ENCODE measurements at places on chromosomes 7 and 10. TPM values are rescaled to one million over a fixed set of nuclear protein-coding genes. Genes with fewer than 3 reads are reported as not detected.
A peak's percentile ranks its signal among the peaks of the same experiment; 100 is the strongest.

- no peaks in the 10 kb centered on the region for H3K36me3 ChIP-seq
- no peaks in the 10 kb centered on the region for H3K27me3 ChIP-seq
- H3K4me1 ChIP-seq = peaks cover 4% of the 10 kb centered on the region
- peak overlapping the region; percentile 72 for H3K4me3 ChIP-seq
- no peak for DNase-seq
- peak overlapping the region; percentile 1 for H3K27ac ChIP-seq
Observed at GRCh38 chr7:91266689-91267090, 2.5 kb downstream of the FZD1 start.

MYPN gene
- 0.07 TPM for total RNA-seq

HIPK2 gene
- total RNA-seq = 28.4 TPM

DNA sequence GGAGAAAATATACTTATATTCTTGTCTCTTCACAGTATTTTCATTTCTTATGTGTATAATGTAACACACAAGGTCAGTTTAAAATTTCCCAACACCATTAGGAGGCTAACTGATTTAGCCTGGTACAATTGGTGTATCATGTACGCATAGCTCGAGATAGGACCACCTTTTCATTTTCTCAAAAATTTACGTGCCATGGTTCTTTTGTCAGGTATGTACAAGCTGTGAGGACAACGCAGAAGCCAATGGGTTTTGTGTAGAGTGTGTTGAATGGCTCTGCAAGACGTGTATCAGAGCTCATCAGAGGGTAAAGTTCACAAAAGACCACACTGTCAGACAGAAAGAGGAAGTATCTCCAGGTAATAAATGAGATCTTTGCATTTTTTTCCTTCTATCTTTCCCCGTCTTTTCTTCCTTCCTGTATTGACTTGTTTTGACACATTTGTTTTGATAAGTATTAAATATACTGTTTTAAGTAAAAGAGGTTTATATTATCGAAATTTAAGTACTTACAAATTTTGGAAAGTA, 55.0 kb downstream of the TRIM24 start:
- H3K27ac ChIP-seq = no peak overlapping the region
- peaks cover 6% of the 10 kb centered on the region for H3K36me3 ChIP-seq

DNA sequence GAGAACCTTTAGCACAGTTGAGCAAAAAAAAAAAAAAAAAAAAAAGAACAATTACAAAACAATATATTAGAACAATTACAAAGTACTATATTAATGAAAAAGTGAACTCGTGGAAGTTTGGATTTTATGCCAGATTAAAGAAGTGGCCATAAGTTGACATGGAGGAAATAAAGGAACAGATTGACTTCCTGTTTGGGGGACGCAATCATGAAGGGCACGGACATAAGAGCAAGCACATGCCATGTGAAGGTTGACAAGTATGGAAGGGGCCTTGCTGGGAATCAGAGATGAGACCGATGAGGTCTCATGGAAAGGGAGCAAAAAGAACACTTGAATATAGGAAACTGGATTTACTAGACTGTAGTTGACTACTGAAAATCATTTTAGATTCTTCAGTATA, 61.7 kb downstream of the ICA1 start:
- no peaks in the 10 kb centered on the region for H3K27me3 ChIP-seq
- H3K36me3 ChIP-seq = no peaks in the 10 kb centered on the region
- no peaks in the 10 kb centered on the region for H3K4me1 ChIP-seq
- DNase-seq = no peak

GIMAP4 gene
- total RNA-seq = 6.6 TPM

KCP gene
- total RNA-seq = 0.64 TPM

DNA sequence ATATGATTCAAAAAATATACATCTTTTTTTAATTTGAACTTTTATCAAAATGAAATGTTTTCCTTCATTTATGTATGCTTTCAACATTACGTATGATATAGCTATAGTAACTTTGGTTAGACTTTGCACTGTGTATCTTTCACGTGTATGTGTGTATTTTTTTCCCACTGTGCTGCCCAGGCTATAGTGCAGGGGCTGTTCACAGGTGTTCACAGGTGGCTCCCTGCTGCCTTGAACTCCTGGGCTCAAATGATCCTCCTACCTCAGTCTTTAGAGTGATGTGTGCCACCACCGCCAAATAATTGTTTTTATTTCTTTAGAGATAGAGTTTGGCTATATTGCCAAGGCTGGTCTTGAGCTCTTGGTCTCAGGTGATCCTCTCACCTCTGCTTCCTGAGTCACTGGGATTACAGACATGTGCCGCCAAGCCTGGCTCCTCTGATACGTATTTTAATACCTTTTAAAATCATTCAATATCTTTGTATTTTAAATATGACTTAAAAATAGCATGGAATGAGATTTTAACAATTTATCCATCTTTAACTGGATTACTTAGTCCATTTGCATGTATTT, 29.0 kb downstream of the FANK1 start:
- no peaks in the 10 kb centered on the region for H3K36me3 ChIP-seq
- no peak for DNase-seq
- H3K27ac ChIP-seq = no peak overlapping the region
- H3K4me3 ChIP-seq = no peak overlapping the region
- peaks cover 4% of the 10 kb centered on the region for H3K4me1 ChIP-seq

DNA sequence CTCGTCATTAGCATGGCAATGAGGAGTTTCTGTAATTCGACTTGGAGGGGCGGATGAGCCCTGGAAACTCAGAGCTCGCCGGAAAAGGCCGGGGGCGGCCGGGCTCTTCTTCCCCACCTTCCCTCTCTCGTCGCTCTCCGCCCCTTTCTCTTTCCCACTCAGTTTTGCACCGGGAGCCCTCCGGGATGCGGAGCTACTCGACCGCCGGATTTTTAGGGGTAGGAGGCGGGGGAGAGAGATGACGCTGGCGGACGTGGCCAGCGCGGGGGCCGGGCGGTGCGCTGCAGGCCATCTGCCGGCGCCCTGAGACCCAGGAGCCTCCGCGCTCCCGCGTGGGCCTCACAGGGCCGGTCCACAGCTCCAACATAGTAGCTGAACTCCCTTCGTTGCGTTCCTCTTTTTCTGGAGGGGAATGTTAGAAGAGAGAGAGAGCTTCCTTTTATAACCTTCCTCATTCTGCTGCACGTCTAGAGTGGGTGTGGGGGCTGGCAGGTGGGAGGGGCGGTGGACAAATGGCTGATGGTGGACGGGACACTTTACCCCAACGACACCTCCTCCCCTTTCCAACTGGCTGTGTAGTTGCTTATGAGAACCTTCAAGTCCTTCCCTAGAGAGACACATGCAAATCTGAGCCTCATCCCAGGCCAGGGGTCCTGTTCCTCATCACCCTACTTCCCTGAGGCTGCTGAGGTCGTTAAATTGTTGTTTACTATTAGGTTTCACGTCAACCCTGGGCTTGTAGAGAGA, 1.1 kb upstream of the HOXA1 start:
- DNase-seq = peak; percentile 49
- peaks cover 11% of the 10 kb centered on the region for H3K4me1 ChIP-seq
- no peaks in the 10 kb centered on the region for H3K36me3 ChIP-seq

DNA sequence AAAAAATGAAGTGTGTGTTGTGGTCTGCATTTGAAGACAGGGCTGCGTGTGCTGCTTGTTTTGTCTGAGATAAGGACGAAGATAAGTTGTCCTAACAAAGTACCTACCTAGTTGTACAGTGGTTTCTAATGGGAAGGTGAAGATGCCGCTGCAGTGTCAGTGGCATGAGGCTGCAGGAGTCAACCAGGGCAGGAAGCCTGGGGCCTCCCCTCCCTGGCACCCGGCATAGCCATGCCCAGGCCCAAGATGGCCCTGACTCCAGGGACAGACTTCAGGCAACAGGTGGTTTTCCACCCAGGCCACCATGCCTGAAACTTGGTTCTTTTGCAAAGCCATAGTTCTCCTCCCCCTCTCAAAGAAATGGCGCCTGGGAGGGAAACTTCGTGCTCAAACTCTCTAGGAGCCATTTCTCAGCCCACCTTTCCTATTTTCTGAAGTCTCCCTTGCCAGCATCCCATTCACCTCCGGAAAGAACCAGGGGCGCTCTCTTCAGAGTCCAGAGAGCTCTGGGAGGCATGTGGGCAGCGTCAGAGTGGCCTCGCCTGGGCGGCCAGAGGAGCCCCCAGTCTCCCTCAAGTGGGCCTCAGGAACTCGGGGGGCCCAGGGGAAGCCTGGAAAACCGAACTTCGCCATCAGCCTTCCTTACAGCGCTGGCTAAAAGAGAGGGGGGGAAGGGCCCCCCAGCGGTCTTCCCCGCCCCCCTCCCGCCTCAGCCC, 2.1 kb upstream of the KAT6B start:
- H3K27me3 ChIP-seq = no peaks in the 10 kb centered on the region
- no peaks in the 10 kb centered on the region for H3K36me3 ChIP-seq
- H3K4me1 ChIP-seq = peaks cover 14% of the 10 kb centered on the region
- H3K27ac ChIP-seq = peak overlapping the region; percentile 84

DNA sequence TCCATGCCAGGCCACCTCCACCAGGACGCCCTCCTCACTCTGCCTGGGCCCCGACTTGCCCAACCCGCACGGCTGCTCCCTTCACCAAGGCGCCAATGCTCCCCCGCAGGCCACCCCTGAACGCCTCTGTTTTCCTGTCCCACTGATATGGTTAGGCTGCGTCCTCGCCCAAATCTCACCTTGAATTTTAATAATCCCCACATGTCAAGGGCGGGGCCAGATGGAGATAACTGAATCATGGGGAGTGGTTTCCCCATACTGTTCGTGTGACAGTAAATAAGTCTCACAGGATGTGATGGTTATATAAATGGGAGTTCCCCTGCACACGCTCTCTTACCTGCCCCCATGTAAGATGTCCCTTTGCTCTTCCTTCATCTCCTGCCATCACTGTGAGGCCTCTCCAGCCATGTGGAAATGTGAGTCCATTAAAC, 29.8 kb downstream of the RSU1 start:
- H3K27ac ChIP-seq = no peak overlapping the region
- no peak overlapping the region for H3K4me3 ChIP-seq
- no peaks in the 10 kb centered on the region for H3K36me3 ChIP-seq
- H3K27me3 ChIP-seq = no peaks in the 10 kb centered on the region
- no peak for DNase-seq

DNA sequence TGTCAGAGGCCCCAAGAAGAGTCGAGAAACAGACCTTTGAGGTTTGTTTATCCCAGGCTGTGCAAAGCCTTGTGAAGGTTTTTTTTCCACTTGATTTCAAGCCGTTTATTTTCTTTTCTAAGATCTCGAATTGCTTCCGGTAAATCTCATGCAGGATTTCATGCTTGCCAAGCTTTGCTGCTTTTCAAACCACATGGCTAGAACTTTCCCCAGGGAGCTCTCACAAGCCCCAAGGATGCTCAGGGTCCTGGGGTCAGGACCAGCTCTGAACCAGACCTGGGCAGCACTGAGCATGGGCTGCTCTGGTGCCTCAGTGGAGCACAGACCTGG, 48.0 kb upstream of the AQP1 start:
- H3K27me3 ChIP-seq = no peaks in the 10 kb centered on the region
- no peak overlapping the region for H3K27ac ChIP-seq
- H3K36me3 ChIP-seq = no peaks in the 10 kb centered on the region
- no peak overlapping the region for H3K4me3 ChIP-seq
- H3K4me1 ChIP-seq = no peaks in the 10 kb centered on the region
- DNase-seq = no peak

- H3K36me3 ChIP-seq = no peaks in the 10 kb centered on the region
- H3K27me3 ChIP-seq = no peaks in the 10 kb centered on the region
- peak overlapping the region; percentile 37 for H3K4me3 ChIP-seq
- peak; percentile 74 for DNase-seq
Observed at GRCh38 chr7:151125470-151125845, 39.2 kb downstream of the AGAP3 start.

GRCh38 chr7:43747328-43748105, 11.0 kb upstream of the BLVRA start:
- no peaks in the 10 kb centered on the region for H3K4me1 ChIP-seq
- H3K27me3 ChIP-seq = no peaks in the 10 kb centered on the region
- H3K4me3 ChIP-seq = no peak overlapping the region
- no peak for DNase-seq

GRCh38 chr7:47091141-47091540, 490.8 kb downstream of the TNS3 start:
- no peaks in the 10 kb centered on the region for H3K36me3 ChIP-seq
- H3K4me1 ChIP-seq = no peaks in the 10 kb centered on the region
- H3K27ac ChIP-seq = no peak overlapping the region
- H3K4me3 ChIP-seq = no peak overlapping the region

DNA sequence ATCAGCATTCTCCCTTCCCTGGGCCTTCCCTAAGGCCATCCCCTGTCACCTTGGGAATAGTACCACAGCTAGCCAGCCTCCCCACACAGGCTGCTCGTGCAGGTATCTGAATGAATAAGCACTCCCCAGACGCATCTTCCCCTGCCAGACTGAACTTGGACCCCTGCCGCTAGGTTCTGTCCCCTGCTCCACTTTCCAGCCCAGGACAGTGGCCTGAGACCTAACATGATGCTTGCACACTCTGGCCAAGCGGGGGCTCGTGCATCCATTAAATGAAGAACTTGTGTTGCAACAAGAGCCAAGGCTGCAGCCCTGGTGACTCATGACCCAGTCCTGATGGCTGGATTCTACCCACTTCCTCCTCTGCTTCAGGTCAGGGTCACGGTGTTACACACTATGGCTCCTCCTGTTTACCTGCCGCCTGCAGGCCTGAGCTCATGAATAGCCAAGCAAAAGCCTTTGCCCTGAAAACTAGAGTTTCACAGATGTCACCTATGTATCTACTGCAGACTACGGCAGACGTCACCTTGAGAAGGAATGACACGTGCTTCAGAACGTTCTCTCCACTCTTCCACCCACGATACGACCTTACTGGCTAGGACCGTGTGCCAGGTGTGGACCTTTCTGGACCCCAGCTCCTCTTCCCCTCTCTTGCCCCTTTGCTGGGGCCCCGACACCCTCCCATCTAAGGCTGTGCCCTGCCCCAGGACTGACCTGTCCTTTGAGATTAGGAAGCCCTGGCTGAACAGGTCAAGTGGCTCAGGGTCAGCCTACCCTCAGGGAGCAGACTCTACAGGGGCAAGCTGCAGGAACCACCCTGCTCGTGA, 6.5 kb downstream of the ASB13 start:
- peak; percentile 70 for DNase-seq
- H3K4me1 ChIP-seq = peaks cover 7% of the 10 kb centered on the region
- H3K4me3 ChIP-seq = no peak overlapping the region
- no peaks in the 10 kb centered on the region for H3K27me3 ChIP-seq

GRCh38 chr7:81534996-81535395, 234.9 kb downstream of the HGF start:
- DNase-seq = no peak
- H3K4me3 ChIP-seq = no peak overlapping the region
- no peaks in the 10 kb centered on the region for H3K36me3 ChIP-seq
- no peak overlapping the region for H3K27ac ChIP-seq

FASTK gene
- 149 TPM for total RNA-seq

DNA sequence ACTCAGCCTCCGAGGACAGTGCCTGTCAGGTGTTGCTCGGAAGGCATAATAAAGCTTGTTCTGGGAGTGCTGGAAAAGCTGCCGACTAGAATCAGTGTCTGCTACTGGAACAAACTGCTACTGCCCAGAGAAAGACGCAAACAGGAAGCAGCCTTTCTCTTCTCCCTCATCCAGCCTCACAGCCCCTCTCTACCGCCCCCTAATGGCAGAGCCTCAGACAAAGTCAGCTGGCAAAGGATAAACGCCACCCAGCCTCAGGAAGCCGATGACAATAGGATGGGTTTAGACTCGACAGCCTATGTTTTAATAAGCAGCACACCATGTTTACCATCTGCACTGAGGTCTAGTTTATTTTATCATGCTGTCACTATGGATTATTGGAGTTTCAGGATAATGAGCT, 169.5 kb upstream of the LYZL1 start:
- peak; percentile 81 for DNase-seq
- no peak overlapping the region for H3K27ac ChIP-seq
- H3K4me3 ChIP-seq = no peak overlapping the region
- no peaks in the 10 kb centered on the region for H3K27me3 ChIP-seq

Data from colonic mucosa (tissue), 4 donors.